ENCODE measurements at places on chromosomes 4 and X.

- no peak for DNase-seq
Measured at GRCh38 chr4:38682336-38682735, 18.3 kb downstream of the KLF3 start.

- peak; percentile 96 for DNase-seq
Measured at GRCh38 chr4:88456670-88457306, at the start of gene HERC5. Gene HERC5 (plus strand): TSS chr4:88457119. CDS start chr4:88457270, 151 bp downstream.

GRCh38 chr4:160318567-160319220, 1215.8 kb downstream of the RAPGEF2 start:
- no peak for DNase-seq

DNA sequence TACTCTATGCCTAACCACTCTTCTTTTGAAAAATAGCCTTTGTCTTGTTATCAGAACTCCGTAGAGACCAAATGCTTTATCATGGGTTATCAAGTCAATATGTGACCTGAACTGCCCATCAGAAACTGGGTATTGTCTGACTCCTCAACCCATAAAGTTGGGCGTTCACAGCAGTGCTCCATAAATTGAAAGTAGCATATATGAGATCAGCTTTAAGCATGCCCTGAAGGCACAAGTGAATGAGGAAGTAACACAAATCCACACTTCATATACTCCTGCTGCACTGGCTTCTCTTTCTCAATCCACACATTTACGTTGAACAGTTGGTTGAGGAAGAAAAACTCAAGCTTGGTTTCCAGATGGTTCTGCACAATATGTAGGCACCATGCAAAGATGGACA, 1106.0 kb downstream of the STIM2 start:
- DNase-seq, result no peak

DNA sequence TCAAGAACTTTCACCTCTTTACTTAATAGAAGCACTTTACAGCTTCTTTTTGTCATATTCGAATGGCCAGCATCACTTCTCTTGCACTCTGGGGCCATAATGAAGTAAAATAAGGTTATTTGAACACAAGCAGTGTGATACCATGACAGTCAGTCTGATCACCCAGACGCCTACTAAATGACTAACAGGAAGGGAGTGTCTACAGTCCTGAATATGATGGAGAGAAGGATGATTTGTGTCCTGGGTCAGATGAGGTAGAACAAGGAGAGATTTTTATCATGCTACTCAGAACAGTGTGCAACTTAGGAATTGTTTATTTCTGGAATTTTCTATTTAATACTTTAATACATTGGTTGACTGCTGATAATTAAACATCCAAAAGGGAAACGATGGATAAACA, 284.2 kb upstream of the F9 start:
- DNase-seq, result no peak

DNA sequence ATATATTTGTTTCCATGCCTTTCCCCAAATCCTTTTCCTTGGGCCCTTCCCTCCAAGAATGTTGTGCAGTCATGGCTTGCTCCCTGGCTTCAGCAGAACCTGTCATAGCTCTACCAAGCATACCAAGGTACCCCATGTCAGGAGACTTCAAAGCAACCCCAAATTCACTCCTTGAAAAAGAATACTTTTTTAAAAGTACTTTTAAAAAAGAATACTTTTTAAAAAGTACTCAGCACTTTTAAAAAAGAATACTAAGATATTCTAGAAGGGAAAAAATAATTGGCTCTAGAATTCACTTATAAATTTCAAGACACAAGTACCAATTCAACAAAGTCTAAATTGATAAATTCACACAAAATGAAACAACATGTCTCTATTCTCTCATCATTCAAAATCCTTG, 76.0 kb downstream of the NR3C2 start:
- DNase-seq, result no peak

DNA sequence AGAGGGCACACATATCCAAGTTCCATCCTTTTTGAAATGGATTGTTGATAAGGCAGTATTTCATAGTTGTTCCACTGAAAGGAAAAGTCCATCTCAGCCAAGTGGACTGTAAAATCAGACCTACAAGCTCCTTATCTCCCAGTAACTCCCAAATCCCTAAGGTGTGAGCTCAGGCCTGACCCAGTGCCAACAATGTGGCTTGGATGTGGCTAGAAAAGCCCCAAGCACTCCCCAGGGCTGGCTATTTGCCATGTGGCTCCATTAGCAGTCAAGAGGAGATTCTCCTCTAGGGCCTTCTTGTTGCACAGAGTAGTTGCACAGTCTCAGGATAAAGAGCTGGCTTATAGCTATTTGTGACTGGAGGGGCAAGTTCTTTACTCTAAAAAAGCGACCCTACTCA, 25.0 kb upstream of the DGKK start:
- DNase-seq, result no peak

GRCh38 chrX:38999967-39000745, 198.9 kb downstream of the MID1IP1 start:
- DNase-seq, result no peak
